ENCODE measurements at places on chromosomes 12 and 14. TPM values are rescaled to one million over a fixed set of nuclear protein-coding genes. Genes with fewer than 3 reads are reported as not detected.

RAB21 gene
- 115 TPM for total RNA-seq

KRT82 gene
- not detected for total RNA-seq

USP44 gene
- 13.3 TPM for total RNA-seq

NUP107 gene
- total RNA-seq: 110 TPM

EMP1 gene
- 146 TPM for total RNA-seq

SARNP gene
- 73.8 TPM for total RNA-seq

KANSL2 gene
- 26.2 TPM for total RNA-seq

POTEG gene
- not detected for total RNA-seq

GLT8D2 gene
- total RNA-seq: not detected

BCL11B gene
- total RNA-seq: 0.59 TPM

FLRT2 gene
- not detected for total RNA-seq

ADCY4 gene
- total RNA-seq: 3.4 TPM

TAS2R7 gene
- total RNA-seq: not detected

CMKLR1 gene
- not detected for total RNA-seq

LRP10 gene
- 121 TPM for total RNA-seq

GDF3 gene
- not detected for total RNA-seq

MYF6 gene
- not detected for total RNA-seq

ATF7 gene
- 24.9 TPM for total RNA-seq

CELA1 gene
- total RNA-seq: not detected

PRPH gene
- total RNA-seq: not detected

BEST3 gene
- total RNA-seq: 0.88 TPM

P2RX7 gene
- total RNA-seq: not detected

TRHDE gene
- 31.6 TPM for total RNA-seq

MLF2 gene
- total RNA-seq: 183 TPM

EML5 gene
- total RNA-seq: 0.52 TPM

OR10P1 gene
- not detected for total RNA-seq

NOVA1 gene
- not detected for total RNA-seq

RDH16 gene
- total RNA-seq: 0.28 TPM

OTOGL gene
- 0.05 TPM for total RNA-seq

ADAM21 gene
- total RNA-seq: 0.17 TPM

FAM90A1 gene
- total RNA-seq: 0.50 TPM

ATL1 gene
- total RNA-seq: 3.1 TPM

PTPRO gene
- total RNA-seq: 0.24 TPM

PPP1R1A gene
- total RNA-seq: not detected

GPR84 gene
- total RNA-seq: not detected

KRT7 gene
- 2,828 TPM for total RNA-seq

SSPN gene
- 7.0 TPM for total RNA-seq
